NCI-H187 treated with DMSO at 0.1 percent for 48 hours (cell line): ENCODE measurements at places on chromosomes 3 and 15.

GRCh38 chr3:56005196-56005805 lies 463.0 kb downstream of the ERC2 start:
- no peak for DNase-seq

DNA sequence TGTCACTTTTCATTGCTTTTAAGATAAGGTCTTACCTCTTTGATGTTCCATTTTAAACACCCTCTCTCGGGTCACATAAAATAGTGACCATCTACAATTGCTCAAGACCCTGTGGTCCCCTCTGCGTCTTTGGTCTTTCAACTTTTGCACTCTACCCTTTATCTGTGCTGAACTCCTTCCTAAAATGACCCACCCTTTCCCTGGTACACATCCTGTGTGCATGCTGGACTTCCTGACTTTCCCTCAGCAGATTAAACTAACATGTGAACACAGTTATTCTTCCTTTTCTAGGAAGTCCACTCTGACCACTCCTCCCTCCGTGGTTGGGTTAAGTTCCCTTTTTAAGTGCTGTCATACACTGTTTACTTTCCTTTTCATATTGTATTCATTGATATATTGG lies 414.2 kb downstream of the GABRB3 start:
- DNase-seq = no peak

- DNase-seq = no peak
Observed at GRCh38 chr3:141306922-141307321, 61.4 kb upstream of the ZBTB38 start.

GRCh38 chr3:79358327-79358726 lies 409.5 kb downstream of the ROBO1 start:
- DNase-seq = no peak
